ENCODE measurements at places on chromosomes 13 and 19.

DNA sequence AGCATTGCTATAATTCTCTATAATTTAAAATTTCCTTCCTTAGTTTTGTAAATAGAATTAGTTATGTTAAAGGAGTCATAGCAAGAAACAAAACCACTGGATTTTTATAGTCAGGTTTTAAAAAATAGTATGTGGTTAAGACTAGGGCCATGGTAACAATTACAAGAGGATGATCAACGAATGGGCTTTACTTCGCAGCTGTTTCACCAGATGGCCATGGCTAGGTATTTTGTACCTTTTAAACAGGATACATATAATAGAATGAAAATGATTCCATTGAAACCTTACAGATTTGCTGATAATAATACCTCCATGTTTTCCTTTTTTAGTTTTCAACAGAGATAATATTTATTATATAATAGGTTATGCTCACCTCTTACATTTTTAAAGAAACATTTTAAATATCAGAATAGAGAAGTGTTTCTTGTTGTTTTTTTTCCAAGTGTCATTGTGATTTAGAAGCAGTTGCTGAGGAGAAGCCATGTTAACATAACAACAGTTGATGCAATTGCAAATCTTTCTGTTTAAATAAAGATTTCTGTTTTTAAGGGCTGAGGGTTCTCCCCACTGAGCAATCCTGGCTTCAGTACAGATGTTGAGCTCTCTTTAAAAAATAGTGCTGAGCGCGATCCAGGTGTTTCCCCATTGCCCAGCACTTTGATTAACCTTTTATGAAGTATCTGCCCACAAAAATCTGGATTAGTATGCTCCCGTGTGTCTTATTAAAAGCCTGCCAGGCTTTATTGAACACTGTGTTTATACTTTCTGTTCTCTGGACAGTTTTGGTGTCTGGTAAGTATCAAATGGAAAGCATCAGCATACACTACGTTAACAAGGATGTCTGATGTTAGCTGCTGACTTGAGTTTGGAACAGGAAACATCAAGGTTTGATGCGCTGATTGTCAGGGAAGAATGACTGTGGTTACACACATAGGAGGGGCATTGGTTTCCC lies 205.3 kb downstream of the HS6ST3 start:
- no peak for DNase-seq

DNA sequence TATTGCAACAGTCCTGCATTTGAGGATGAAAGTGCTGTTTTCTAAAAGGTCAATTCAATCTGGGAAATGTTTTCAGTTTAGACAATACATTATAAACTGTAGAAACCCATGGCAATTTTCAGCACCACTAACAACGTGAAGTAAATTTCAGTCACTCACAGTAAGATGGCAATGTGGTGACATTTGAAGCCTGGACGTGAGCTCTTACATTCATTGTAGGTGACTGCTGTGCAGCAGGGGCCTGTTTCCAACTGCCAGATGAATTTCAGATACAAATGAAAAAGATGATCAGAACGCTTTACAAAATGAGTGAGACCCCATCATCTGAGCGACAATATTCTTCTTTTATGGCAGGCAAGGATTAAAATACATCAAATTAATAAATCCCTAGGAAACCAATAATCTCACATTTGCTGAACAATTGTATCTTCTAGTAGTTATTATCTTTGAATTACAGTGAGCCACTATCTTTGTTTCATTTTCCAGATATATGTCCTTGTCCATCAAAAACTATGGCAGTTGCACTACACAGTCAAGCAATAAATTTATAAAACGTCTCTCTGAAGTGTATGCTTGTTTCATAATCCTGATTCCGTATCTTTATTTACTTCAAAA lies 1816.8 kb downstream of the OLFM4 start:
- DNase-seq, result no peak

DNA sequence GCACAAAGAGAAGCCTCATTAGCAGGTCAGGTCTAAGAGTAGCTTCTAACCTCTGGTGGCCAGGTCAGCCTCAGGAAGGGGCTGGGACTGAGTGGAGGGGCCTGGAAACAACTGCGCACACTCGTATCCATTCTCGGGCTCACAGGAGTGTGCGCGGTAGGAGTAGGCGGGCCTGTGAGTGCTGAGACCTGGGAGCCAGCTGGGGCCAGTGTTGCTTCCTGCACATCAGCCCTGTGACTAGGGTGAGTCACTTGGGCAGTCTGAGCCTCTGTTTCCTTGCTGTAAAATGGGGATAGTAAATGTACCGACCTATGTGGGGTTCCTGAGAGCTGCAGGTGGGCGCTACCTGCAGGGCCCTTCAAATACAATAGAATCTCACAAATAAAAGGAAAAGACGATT lies 26.9 kb downstream of the SIN3B start:
- DNase-seq, result no peak

DNA sequence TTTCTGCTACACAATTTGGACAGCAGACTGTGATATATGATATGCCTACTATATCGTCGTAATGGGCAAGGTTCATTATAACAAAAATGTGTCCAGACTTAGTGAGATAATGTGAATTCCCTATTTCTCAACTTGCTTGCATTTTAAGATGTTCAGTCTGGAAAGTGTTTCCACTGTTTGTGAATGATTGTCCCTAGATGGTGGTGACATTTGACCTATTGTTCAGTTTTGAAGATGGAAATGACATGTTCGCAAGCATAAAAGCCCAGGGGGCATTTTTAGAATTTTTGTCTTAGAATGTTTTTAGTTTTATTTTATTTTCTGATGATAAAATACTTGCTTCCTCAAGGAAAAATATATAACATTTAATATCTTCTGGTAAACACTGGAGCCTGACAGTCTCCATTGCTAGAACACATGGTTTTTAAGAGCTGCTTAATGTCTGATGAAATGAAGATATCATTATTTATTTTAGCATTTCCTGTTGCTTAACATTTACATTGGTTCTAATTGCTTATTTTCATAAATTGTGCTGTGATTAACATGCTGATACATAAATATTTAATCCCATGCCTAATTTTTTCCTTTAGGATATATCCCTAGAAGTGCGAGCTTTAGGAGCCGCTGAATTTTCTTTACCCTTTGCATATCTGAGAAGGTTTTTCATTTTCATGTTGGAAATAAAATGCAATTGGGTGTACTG lies 27.1 kb downstream of the MBNL2 start:
- DNase-seq, result no peak

DNA sequence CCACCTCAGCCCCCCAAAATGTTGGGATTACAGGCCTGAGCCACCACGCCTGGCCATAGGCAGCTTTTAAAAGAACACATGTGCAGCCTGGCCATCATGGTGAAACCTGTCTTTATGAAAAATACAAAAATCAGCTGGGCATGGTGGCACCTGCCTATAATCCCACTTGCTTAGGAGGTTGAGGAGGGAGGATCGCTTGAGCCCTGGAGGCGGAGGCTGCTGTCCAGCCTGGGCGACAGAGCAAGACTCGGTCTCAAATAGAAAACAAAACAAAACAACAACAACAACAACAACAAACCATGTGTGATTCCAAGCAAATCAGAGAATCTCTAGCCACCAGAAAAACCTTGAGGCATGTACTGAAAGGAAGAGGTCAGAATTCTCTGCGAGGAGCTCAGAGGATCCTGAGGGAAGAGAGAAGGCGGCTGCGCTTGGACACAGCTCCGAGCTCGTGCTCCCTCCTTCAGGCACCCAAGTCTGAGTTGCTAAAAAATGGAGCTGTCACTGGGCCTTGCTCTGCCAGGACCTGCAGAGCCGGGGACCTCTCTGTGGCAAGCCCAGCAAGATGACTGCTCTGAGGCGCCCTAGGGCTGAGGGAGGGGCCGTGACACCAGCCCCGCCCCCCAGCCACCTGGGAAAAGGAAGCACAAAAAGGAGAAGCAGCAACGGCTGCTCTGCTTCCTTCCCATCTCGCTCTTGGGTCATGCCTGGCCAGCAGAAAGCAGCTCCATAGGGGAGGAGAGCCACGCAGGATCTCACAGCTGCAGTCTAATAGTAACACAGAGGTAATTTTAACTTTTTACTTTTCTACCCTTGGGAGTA lies at the start of gene ARL11:
Gene ARL11, plus strand, starts transcription at position 677 of the 822 bp plus-strand sequence. CDS start 1,941 bp downstream, outside the sequence.
- no peak for DNase-seq

DNA sequence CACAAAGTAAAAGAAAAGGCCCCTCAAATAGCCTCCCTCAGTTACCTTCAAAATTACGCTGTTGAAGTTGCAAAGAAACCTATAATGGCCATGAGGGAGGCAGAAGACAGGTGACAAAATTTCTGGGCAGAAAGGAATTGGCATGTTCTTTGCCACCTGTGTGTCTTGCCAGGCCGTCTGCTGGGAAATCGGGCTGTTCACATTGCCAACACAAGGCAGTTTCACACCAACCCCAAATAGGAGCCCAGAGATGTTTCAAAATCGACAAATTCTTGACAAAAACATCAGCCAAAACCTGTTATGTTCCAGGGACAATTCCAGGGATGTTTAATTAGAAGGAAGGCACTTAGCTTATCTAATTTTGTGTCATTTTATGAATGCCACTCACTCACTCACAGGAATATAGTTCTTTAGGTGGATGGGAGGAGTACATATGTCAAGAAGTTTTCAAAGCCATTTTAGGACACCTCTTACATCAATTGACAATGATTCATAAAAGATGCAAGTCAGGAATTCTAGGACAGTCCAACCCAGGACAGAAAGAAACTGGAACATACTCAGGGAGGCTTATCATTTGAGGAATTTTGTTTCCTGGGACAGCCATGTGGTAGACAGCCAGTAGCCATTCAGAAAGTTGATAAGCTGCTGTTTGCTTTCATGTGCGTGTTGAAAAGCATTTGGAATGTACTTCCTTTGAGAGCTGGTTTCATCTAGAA lies 164.5 kb downstream of the RGCC start:
- DNase-seq, result no peak

- no peak for DNase-seq
These were observed 690 bp downstream of the HCN2 start for GRCh38 chr19:590396-590745.

All from HEK293T (cell line).